ENCODE measurements at places on chromosomes 2 and 18. TPM values are rescaled to one million over a fixed set of nuclear protein-coding genes. Genes with fewer than 3 reads are reported as not detected.

MEP1B gene
- not detected for total RNA-seq

ARHGEF33 gene
- 0.92 TPM for total RNA-seq

EGR4 gene
- total RNA-seq = 1.2 TPM

FSHR gene
- total RNA-seq = not detected

NEDD4L gene
- 76.3 TPM for total RNA-seq

ST8SIA3 gene
- total RNA-seq = 2.3 TPM

TMEM169 gene
- total RNA-seq = 1.0 TPM

ABCB6 gene
- 44.6 TPM for total RNA-seq

MPP4 gene
- not detected for total RNA-seq

HAAO gene
- 5.3 TPM for total RNA-seq

- H3K4me1 ChIP-seq = no peaks in the 10 kb centered on the region
- no peak overlapping the region for H3K4me3 ChIP-seq
- no peak overlapping the region for H3K27ac ChIP-seq
- no peaks in the 10 kb centered on the region for H3K27me3 ChIP-seq
- no peak for DNase-seq
These were observed 165.2 kb upstream of the RBMS1 start for GRCh38 chr2:160658851-160659250.

DNA sequence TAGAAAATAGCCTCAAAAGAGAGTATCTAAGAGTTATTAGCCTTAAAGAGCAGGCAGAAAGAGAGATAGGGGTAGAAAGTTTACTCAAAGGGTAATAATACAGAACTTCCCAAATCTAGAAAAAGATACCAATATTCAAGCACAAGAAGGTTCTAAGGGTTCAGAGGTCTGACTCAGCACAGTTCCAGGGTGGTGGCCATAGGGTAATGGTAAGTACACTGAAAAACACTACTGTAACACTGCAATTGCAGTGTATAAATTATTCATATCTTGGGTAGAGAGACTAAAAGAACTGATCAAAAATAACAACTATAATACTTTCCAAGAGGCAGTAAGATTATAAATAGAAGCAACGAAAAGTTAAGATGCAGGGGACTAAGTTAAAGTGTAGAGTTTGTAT is 115.2 kb downstream of the ROCK1 start:
- H3K27me3 ChIP-seq = no peaks in the 10 kb centered on the region
- no peak overlapping the region for H3K4me3 ChIP-seq
- H3K27ac ChIP-seq = no peak overlapping the region
- H3K4me1 ChIP-seq = no peaks in the 10 kb centered on the region
- DNase-seq = no peak
- no peaks in the 10 kb centered on the region for H3K36me3 ChIP-seq

DNA sequence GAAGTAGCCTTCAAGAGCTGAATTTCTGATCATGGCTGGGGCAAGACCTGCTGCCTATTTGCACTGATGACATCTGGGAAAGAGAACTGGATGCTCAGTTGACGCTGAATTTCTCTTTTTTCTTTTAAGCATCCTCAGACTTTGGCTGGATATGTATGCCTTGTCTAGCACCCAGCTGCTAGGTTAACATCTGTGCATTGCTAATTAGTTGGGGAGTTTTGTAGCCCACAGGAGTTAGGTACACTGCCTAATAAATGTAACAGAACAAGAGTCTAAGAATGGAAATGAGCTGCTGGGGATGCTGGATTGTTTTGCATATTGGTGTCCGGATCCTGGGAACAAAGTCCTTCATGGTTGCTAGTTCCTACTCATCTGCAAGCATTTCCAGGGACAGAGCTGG is 40.9 kb upstream of the STPG4 start:
- no peak overlapping the region for H3K4me3 ChIP-seq
- H3K27me3 ChIP-seq = no peaks in the 10 kb centered on the region
- peaks cover 22% of the 10 kb centered on the region for H3K4me1 ChIP-seq
- no peak for DNase-seq

DNA sequence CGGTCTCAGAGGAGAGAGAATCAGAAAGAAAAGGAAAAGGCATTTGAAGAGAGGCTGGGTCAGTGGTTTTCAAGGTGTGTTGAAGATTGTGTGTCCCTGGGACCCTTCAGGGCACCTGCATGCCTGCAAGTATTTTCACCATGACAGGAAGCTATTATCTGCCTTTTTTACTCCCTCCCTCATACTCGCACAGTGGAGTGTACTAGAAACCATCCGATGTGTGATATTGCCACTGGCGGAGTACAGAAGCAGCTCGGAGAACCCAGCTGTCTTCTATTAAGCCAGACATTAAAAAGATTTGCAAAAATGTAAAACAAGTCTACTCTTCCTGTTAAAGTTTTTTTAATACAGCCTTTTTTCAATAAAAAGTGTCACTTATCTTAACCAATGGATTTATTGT is 33.7 kb upstream of the RFX8 start:
- H3K27ac ChIP-seq = no peak overlapping the region
- no peak overlapping the region for H3K4me3 ChIP-seq
- H3K4me1 ChIP-seq = no peaks in the 10 kb centered on the region

- H3K4me3 ChIP-seq = no peak overlapping the region
- no peaks in the 10 kb centered on the region for H3K4me1 ChIP-seq
- no peaks in the 10 kb centered on the region for H3K36me3 ChIP-seq
These were observed 92.9 kb downstream of the ZEB2 start for GRCh38 chr2:144426981-144427479.

- no peaks in the 10 kb centered on the region for H3K27me3 ChIP-seq
- H3K36me3 ChIP-seq = no peaks in the 10 kb centered on the region
- H3K27ac ChIP-seq = no peak overlapping the region
- H3K4me1 ChIP-seq = no peaks in the 10 kb centered on the region
- H3K4me3 ChIP-seq = no peak overlapping the region
- DNase-seq = no peak
These were observed 29.5 kb upstream of the ALMS1 start for GRCh38 chr2:73356097-73356496.

- no peak for DNase-seq
- H3K36me3 ChIP-seq = no peaks in the 10 kb centered on the region
- no peak overlapping the region for H3K27ac ChIP-seq
- H3K4me3 ChIP-seq = no peak overlapping the region
These were observed 57.5 kb downstream of the MCFD2 start for GRCh38 chr2:46857871-46858701.

DNA sequence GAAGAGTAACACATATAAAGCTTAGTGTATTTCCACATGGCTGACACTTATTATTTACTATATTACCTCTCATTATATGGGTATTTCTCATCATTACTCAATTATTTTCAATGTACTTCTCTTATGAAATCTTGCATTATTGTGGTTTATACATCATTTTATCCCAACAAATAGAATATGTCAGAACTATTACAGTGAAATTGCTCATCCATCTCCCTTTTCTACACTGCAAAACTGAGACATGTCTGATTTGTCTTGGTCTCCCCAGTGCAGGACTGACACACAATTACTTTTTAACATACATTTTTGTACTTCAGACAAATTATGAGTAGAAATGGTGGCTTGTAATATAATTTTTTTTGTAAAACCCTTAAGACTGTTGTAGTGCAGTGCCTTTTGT is 600.9 kb downstream of the PLCL1 start:
- no peak for DNase-seq
- H3K4me1 ChIP-seq = no peaks in the 10 kb centered on the region
- H3K4me3 ChIP-seq = no peak overlapping the region
- H3K27ac ChIP-seq = no peak overlapping the region
- H3K27me3 ChIP-seq = no peaks in the 10 kb centered on the region
- H3K36me3 ChIP-seq = no peaks in the 10 kb centered on the region

GRCh38 chr2:83665894-83666293 is 793.2 kb downstream of the SUCLG1 start:
- DNase-seq = no peak
- no peaks in the 10 kb centered on the region for H3K4me1 ChIP-seq
- H3K27ac ChIP-seq = no peak overlapping the region
- no peaks in the 10 kb centered on the region for H3K36me3 ChIP-seq
- H3K27me3 ChIP-seq = no peaks in the 10 kb centered on the region

DNA sequence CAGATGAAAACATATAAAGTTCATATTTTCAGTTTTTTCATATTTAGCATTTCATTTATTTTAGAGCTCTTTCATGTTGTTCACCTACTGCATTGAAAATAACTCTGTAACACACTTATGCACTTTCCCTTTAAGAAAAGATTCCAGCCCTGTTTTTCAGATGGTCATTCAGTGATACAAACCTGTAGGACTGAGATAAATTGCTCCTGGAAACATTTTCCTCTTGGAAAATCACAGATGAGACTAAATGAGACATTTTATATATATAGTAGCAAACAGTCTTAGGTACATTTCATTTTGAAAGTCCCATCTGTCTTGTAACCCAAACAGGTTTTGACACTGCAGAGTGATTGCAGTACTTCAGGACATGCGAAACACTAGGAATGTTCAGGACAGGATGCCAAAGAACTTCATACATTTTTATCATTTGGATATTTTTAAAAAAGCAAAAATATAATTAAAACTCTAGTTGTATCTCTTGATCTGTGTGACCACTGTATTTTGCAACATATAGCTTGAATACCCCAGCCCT is 412.4 kb downstream of the MTX2 start:
- no peak overlapping the region for H3K27ac ChIP-seq
- no peaks in the 10 kb centered on the region for H3K4me1 ChIP-seq
- DNase-seq = no peak

- H3K27me3 ChIP-seq = no peaks in the 10 kb centered on the region
- H3K4me3 ChIP-seq = no peak overlapping the region
- no peaks in the 10 kb centered on the region for H3K36me3 ChIP-seq
- DNase-seq = peak; percentile 78
- H3K27ac ChIP-seq = no peak overlapping the region
These were observed 58.7 kb upstream of the SP3 start for GRCh38 chr2:174023591-174024523.

GRCh38 chr2:83069724-83070123 is 1389.4 kb downstream of the SUCLG1 start:
- H3K27me3 ChIP-seq = no peaks in the 10 kb centered on the region
- no peak overlapping the region for H3K4me3 ChIP-seq
- H3K4me1 ChIP-seq = no peaks in the 10 kb centered on the region
- H3K36me3 ChIP-seq = no peaks in the 10 kb centered on the region
- no peak for DNase-seq

GRCh38 chr2:41784496-41784895 is 263.3 kb upstream of the PKDCC start:
- DNase-seq = peak; percentile 36
- no peaks in the 10 kb centered on the region for H3K4me1 ChIP-seq
- no peak overlapping the region for H3K27ac ChIP-seq

DNA sequence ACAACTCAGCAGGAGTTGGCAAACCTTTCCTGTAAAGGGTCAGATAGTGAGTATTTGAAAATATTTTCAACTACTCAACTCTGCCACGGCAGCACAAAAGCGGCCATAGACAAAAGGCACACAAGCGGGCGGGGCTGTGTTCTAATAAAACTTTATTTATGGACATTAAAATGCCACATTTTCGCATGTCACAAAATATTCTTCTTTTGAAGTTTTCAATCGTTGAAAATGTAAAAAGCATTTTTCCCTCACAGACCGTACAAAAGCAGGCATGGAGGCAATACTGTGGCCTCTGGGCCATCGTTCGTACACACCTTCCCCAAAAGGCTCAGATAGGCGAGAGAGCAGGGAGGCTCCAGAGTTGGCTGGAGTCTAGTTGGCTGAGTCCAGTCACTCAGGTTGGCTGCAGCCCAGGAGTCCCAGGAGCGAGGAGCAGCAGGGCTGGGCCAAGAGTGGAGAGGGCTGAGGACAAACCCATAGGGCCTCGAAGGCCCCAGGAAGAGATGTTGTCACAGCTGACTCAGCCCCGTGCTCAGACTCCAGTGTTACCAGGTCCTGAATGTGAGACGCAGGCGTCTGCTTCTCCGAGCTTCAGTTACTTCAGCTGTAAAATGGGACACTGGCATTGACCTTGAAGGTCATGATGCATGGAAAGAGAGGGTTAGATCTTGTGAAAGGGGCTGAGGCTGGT is 42.5 kb downstream of the SDC1 start:
- no peak for DNase-seq
- H3K27ac ChIP-seq = no peak overlapping the region
- H3K4me3 ChIP-seq = no peak overlapping the region
- H3K27me3 ChIP-seq = no peaks in the 10 kb centered on the region

- H3K27ac ChIP-seq = no peak overlapping the region
- no peak for DNase-seq
- H3K36me3 ChIP-seq = no peaks in the 10 kb centered on the region
- no peaks in the 10 kb centered on the region for H3K4me1 ChIP-seq
- no peaks in the 10 kb centered on the region for H3K27me3 ChIP-seq
These were observed 208.2 kb downstream of the PRKCE start for GRCh38 chr2:45859682-45860081.

- DNase-seq = no peak
- H3K4me1 ChIP-seq = peaks cover 4% of the 10 kb centered on the region
- no peak overlapping the region for H3K27ac ChIP-seq
- H3K27me3 ChIP-seq = no peaks in the 10 kb centered on the region
- no peaks in the 10 kb centered on the region for H3K36me3 ChIP-seq
These were observed 11.2 kb upstream of the GYPC start for GRCh38 chr2:126644630-126645191.

DNA sequence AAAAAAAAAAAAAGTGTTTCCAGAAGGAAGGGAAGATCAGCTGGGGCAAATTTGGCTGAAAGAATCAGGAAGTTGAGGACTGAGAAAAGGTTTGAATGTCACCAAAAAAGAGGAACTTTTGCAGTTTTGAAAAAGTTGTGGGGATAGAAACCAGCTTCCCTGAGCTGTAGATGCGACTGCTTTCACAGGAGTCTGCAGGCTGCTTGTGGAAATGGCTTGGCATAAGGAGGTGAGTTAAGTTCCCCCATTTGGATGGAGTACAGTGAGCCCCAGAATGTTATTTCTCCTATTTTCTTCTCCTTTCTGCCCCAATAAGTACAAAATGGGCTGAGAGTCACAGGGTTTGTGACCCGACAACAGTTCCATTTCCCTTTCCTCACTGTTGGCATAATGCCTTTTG is 16.5 kb upstream of the ME2 start:
- H3K4me3 ChIP-seq = no peak overlapping the region
- no peaks in the 10 kb centered on the region for H3K4me1 ChIP-seq
- H3K36me3 ChIP-seq = no peaks in the 10 kb centered on the region
- no peaks in the 10 kb centered on the region for H3K27me3 ChIP-seq
- DNase-seq = no peak

DNA sequence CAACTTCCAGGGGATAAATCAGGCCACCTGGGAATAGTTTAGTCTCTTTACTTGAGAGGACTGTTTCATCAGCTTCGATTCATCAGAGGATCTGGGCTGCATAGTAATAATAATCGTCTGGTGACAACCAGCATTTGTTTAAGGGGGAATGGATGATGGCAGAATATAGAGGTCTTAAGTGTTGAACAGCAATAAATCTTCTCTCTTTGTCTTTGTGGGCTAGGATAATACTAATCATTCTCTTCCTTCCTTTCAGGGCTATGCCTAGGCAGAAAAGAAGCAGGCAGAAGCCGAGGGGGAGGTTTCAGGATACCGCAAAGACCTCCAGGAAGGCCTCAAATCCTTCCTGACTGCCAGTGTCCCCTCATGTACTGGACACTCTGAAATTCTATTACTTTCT is 150.4 kb upstream of the GAREM1 start:
- H3K36me3 ChIP-seq = no peaks in the 10 kb centered on the region
- no peaks in the 10 kb centered on the region for H3K4me1 ChIP-seq
- H3K4me3 ChIP-seq = no peak overlapping the region
- no peaks in the 10 kb centered on the region for H3K27me3 ChIP-seq
- no peak for DNase-seq
- no peak overlapping the region for H3K27ac ChIP-seq

Measured in H9 (cell line).